ENCODE measurements at places on chromosomes 7 and 10. TPM values are rescaled to one million over a fixed set of nuclear protein-coding genes. Genes with fewer than 3 reads are reported as not detected.

EN2 gene
- total RNA-seq = not detected

GGCT gene
- total RNA-seq = 12.2 TPM

ABCB4 gene
- total RNA-seq = 2.0 TPM

GRCh38 chr10:58976254-58976653, 200.2 kb upstream of the PHYHIPL start:
- H3K27me3 ChIP-seq = no peaks in the 10 kb centered on the region
- no peak overlapping the region for H3K27ac ChIP-seq
- DNase-seq = no peak

DNA sequence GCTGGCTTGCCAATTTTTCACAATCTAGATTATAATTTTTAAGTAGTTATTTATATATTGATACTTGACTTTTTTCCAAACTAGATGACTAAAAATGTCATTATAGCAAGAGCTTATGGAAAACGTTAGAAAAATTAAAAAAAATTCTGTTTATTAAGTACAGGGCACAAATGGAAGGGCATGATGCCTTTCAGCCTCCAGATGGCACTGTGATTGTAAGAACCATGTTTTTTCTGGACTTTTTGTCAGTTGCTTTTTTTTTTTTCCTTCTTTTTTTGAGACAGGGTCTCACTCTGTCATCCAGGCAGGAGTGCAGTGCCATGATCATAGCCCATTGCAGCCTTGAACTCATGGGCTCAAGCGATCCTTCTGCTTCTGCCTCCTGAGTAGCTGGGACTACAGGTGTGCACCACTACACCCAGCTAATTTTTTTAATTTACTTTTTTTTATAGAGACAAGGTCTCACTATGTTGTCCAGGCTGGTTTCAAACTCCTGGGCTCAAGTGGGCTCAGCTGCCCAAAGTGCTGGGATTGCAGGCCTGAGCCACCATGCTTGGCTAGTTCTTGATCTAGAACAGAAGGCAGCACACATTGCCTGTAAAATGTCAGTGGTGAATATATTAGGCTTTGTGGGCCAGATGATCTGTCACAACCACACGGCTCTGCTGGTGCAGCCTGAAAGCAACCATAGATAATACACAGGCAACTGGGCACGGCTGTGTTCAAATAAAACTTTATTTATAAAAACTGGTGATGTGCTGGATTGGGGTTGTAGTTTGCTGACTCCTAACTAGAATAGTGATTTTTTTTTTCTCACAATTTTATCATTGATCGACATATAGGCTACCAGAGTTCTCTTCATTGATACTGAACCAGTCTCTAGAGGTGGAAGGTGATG, 27.4 kb downstream of the UCMA start:
- no peaks in the 10 kb centered on the region for H3K27me3 ChIP-seq
- no peaks in the 10 kb centered on the region for H3K4me1 ChIP-seq
- DNase-seq = no peak
- H3K27ac ChIP-seq = no peak overlapping the region
- H3K4me3 ChIP-seq = no peak overlapping the region

DNA sequence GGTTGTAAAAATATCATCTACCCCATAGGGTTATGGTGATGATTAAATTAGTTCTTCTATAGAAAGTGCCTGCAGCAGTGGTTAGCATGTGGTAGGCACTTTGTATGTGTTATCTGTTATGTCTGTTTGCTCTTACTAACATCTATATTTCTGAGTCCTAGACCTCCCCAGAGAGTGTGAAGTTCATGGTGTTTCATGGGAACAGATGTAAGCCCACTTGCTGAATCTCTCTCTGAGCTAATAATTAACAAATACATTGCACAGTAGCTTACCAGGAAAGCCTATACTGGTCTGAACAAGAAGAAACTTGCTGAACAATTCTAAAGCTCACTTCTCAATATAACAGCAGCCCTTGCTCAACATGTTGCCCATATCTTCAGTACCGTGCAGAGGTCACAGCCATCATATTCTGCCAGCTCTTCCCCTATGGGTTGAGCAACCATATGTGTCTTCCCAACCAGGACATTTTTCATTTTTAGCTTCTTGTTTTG, 100.1 kb downstream of the NPSR1 start:
- no peaks in the 10 kb centered on the region for H3K27me3 ChIP-seq
- H3K27ac ChIP-seq = no peak overlapping the region
- no peaks in the 10 kb centered on the region for H3K36me3 ChIP-seq
